ENCODE measurements at places on chromosomes 6 and 20.

DNA sequence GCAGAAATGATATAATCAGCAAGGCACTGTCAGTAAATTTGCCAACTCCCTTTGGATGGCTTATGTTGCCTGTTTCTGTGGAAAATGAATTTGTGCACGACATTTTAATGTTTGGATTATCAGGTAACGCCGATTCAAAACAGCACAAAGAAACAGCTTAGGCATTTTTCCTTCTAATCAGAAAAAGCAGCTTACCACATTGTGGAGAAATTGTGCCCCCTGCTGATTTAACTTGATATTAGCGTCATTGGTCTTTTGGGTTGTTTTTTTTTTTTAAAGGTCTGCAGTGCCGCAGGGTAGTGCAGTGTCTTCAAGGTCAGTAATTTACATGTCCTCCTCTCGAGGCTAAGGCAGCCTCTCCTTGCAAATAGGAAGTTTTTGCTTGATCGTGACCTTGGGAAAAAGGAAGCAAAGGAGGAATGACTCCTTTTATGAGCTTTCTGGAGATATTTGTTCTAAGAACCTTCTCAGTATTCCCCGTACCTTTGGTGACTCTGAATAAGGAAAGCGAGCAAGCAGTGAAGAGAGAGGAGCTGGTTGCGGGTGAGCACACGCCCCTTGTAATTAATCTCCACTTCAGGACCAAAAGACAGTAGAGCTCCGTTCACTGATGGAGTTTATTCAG, 79.1 kb downstream of the ELOVL4 start:
- no peak overlapping the region for H3K27ac ChIP-seq
- H3K4me3 ChIP-seq, result no peak overlapping the region
- H3K36me3 ChIP-seq, result no peaks in the 10 kb centered on the region

DNA sequence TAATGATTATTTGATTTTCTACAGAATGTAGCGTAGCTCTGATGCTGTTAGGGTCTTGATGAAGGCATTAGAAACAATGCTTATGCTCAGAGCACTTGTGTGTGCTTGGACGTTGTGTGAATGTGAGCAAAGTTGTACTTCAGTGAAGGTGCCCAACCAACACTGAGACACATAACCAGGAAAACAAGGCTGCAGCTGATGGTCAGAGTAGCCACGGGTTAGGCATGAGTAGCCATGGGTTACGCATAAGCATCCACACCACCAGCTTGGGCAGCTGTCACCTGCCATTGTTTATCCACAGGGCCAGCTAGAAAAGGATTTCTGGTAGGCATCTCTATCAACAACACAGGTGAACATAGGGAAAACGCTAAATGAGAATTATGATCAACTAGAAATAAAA, 326.6 kb downstream of the NRN1 start:
- DNase-seq, result no peak
- H3K36me3 ChIP-seq, result no peaks in the 10 kb centered on the region
- H3K27ac ChIP-seq, result no peak overlapping the region
- H3K4me3 ChIP-seq, result no peak overlapping the region

DNA sequence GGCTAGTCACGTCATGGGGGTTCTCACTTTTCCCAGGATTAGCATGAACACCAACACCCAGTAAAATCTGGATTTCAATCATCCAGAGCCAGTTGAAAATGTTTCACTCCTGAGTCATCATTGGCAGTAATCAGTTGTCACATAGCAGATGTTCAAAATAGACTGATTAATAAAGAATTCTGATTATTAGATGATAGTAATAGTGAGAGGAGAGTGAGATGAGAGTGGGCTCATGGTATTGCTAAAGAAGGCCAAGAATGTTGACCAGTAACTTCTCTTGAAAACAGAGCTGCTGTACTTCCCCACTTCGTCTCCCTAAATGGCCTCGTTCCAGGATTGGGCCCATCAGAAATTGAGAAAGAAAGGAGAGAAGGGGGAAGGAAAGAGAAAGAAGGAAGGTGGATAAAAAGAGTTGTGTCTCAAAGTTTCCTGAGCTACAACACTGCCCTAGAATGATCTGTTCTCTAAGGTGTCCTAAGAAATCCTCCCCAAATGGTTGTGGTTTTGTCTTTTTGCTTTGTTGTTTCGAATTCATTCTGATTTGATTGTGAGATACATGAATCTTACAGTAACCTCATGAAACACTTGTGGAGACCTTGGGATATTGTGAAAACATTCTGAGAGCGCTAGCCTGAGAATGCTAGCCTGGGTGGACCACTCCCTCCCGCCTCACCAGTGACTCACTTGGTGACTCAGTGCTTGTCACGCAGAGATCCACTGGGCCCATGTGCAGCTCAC, 502.2 kb upstream of the JARID2 start:
- peak; percentile 78 for DNase-seq
- H3K4me3 ChIP-seq, result no peak overlapping the region
- no peaks in the 10 kb centered on the region for H3K4me1 ChIP-seq
- no peaks in the 10 kb centered on the region for H3K36me3 ChIP-seq
- no peaks in the 10 kb centered on the region for H3K27me3 ChIP-seq

GRCh38 chr6:143695130-143695968, 17.6 kb downstream of the PHACTR2 start:
- H3K4me1 ChIP-seq, result peaks cover 41% of the 10 kb centered on the region
- DNase-seq, result no peak
- no peak overlapping the region for H3K27ac ChIP-seq
- no peaks in the 10 kb centered on the region for H3K36me3 ChIP-seq

DNA sequence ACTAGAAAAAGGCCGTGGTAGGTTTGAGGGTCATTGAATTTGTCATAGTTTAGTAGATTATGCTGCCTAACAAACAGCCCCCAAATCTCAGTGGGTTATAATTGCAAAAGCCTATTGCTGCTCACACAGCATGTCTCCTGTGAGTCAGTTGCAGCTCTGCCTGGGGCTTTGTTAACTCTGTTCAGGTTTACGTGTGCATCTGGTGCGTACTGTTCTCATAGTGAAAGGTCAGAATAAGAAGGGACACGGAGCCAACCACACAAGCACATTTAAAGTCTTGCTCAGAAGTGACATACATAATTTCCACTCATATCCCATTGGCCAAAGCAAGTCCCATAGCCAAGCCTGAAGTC, 48.1 kb upstream of the BMP2 start:
- no peaks in the 10 kb centered on the region for H3K27me3 ChIP-seq
- no peak overlapping the region for H3K27ac ChIP-seq

DNA sequence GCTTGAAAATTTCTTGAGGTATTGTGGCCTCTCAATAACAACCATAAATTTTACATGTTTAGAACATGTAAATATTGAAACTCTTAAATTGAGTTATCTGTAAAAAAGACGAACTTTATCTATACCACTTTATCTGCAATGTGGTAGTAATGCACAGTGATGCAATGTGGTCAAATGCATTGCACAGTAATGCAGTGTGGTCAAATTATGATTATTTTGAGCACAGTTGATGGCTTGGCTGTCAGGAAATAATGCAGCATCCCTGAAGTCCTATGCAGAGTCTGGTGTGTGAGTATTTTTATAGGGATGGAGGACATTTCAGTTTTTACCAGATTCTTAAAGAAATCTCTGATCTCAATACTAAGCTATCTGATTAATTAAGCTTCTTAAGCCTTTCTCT, 5.1 kb downstream of the TTK start:
- H3K27ac ChIP-seq, result no peak overlapping the region
- H3K4me1 ChIP-seq, result no peaks in the 10 kb centered on the region
- no peaks in the 10 kb centered on the region for H3K27me3 ChIP-seq

DNA sequence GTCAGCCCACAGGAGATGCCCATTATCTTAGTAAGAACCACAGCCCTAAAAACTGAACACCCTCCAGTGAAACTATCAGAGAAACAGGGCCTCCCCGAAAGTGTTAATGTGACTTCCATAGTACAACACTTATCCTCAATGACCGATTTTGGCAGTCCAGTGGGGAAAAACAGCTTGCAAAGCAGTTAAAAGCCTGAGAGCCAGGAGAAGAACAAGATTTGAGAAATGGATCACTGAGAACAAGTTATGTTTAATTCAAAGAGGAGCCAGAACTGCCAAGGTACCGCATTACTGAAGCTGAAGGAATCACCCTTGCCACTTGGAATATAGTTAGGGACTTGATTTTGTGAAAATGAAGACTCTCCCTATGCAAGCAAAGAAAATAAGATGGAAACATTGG, 236.9 kb downstream of the QKI start:
- no peaks in the 10 kb centered on the region for H3K36me3 ChIP-seq
- no peak for DNase-seq
- H3K4me3 ChIP-seq, result no peak overlapping the region
- no peaks in the 10 kb centered on the region for H3K27me3 ChIP-seq

GRCh38 chr6:105270511-105270910, 90.7 kb upstream of the POPDC3 start:
- no peaks in the 10 kb centered on the region for H3K27me3 ChIP-seq
- no peak overlapping the region for H3K27ac ChIP-seq
- no peaks in the 10 kb centered on the region for H3K4me1 ChIP-seq
- no peak overlapping the region for H3K4me3 ChIP-seq
- DNase-seq, result no peak

- no peak for DNase-seq
- H3K4me3 ChIP-seq, result no peak overlapping the region
These were observed 50.4 kb downstream of the HMGCLL1 start for GRCh38 chr6:55528624-55529023.

DNA sequence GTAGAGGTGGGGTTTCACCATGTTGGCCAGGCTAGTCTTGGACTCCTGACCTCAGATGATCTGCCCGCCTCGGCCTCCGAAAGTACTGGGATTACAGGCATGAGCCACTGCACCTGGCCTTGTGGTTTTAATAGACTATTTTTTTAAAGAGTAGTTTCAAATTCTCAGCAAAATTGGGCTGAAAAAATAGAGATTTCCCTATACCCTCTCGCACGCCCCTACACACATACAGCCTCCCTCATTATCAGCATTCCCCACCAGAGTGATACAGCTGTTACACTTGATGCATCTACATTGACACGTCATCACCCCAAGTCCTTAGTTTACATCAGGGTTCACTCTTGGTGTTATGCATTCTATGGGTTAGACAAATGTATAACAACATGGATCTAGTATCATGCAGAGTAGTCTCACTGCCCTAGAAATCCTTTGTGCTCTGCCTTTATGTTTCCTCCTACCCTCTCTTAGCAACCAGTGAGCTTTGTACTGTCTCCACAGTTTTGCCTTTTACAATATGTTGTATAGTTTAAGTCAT, 103.6 kb downstream of the CDYL start:
- no peaks in the 10 kb centered on the region for H3K36me3 ChIP-seq
- H3K4me3 ChIP-seq, result no peak overlapping the region
- no peak overlapping the region for H3K27ac ChIP-seq
- DNase-seq, result no peak
- H3K4me1 ChIP-seq, result no peaks in the 10 kb centered on the region

DNA sequence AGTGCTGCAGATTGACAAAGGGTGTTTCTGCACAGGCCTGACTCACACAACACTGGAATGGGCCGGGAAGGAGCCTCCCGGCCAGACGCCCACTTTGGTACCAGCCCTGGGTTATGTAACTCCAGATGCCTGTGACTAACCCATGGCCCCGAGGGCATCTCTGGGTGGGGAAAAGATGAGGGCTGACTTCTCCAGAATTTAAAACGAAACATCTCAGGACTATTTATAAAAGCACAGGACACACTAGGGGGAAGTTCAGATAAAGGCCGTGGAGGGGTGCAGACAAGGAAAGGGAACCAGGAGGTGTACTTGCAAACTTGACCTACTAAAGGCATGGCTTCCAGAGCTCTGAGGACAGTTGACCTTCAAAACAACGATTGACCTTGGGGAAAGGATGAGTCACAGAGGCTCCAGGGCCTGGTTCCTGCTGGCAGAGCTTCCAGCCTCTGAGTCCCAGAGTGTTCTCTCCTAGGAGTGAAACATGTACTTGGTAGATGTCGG, 196.9 kb downstream of the NFATC2 start:
- no peak overlapping the region for H3K4me3 ChIP-seq
- H3K36me3 ChIP-seq, result no peaks in the 10 kb centered on the region
- H3K4me1 ChIP-seq, result no peaks in the 10 kb centered on the region
- no peak overlapping the region for H3K27ac ChIP-seq
- peaks cover 7% of the 10 kb centered on the region for H3K27me3 ChIP-seq
- peak; percentile 58 for DNase-seq

GRCh38 chr6:81480139-81480538, 272.3 kb downstream of the TENT5A start:
- no peaks in the 10 kb centered on the region for H3K4me1 ChIP-seq
- H3K36me3 ChIP-seq, result no peaks in the 10 kb centered on the region
- no peaks in the 10 kb centered on the region for H3K27me3 ChIP-seq
- DNase-seq, result no peak

- H3K4me1 ChIP-seq, result no peaks in the 10 kb centered on the region
- no peak for DNase-seq
- no peaks in the 10 kb centered on the region for H3K36me3 ChIP-seq
- no peak overlapping the region for H3K4me3 ChIP-seq
- peaks cover 8% of the 10 kb centered on the region for H3K27me3 ChIP-seq
- H3K27ac ChIP-seq, result no peak overlapping the region
These were observed 45.1 kb upstream of the FAM83D start for GRCh38 chr20:38880952-38881735.

DNA sequence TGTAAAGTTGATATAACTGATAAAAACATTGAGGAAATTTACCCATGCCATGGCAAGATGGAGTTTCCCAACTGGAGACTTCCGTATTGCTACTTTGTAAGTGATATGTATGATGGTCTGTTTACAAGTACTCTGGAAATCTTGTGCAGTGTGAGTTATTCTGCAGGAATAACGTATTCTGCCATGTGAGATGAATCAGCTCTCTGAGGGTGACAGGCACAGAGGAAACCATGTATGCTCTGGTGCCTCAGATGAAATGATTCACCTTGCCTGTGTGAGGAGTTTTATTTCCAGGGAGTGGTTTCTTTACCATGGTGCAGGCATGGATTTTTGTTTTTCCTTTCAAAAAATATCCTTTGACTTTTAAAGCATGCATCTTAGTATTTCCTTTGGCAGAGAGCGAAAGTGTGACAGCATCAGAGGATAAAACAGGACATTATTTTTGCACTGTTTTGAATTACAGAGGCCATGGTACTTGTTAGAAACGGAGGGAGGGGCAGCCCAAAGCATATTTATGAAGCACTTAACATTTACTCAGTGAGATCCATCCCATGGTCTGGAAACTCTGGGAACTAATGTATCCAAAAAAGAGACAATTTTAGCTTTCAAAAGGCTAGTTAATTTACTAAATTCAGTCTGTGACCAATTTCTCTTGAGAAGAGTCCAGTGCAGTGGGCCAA, 36.0 kb upstream of the MTRF1L start:
- no peaks in the 10 kb centered on the region for H3K36me3 ChIP-seq
- no peak overlapping the region for H3K4me3 ChIP-seq
- H3K4me1 ChIP-seq, result no peaks in the 10 kb centered on the region
- no peaks in the 10 kb centered on the region for H3K27me3 ChIP-seq
- no peak overlapping the region for H3K27ac ChIP-seq

DNA sequence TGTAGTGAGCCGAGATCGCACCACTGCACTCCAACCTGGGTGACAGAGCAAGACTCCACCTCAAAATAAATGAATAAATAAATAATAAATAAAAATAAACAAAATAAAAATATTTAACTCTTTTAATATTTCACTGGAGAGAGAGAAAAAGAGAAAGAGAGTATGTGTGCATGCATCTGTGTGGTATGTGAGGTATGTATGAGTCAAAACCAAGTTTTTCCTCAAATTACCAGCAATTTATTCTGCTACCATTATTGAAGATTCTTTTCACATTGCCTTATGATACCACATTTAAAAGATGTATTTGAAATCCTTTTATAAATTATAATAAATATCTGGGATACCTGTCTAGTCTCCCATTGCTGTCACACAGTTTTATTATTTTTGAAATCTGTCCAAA, 122.1 kb downstream of the CD164 start:
- H3K36me3 ChIP-seq, result no peaks in the 10 kb centered on the region
- no peak overlapping the region for H3K27ac ChIP-seq
- no peak overlapping the region for H3K4me3 ChIP-seq
- H3K4me1 ChIP-seq, result peaks cover 17% of the 10 kb centered on the region
- no peaks in the 10 kb centered on the region for H3K27me3 ChIP-seq
